Smooth muscle cell of the brain vasculature (primary cell): ENCODE measurements at places on chromosomes 12 and 14.
A peak's percentile ranks its signal among the peaks of the same experiment; 100 is the strongest.

DNA sequence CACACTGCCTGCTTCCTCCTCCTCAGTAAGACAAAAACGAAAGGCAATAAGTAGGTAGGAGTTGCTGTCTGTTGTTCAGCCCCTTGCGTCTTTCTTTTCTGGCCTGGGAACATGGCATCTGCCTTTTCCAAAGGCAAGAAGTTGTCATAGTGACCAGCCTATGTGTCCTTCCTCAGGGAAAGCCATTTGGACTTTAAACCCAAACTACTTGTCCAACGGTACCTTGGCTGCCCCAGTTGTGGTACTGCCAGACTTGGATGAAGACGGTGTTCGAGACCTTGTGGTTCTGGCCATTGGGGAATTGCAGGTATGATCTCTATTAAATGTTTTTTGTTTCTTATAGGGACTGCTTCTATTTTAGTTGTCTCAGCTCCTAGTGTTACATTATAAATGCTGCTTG, 18.5 kb downstream of the FAM234B start:
- DNase-seq = no peak

DNA sequence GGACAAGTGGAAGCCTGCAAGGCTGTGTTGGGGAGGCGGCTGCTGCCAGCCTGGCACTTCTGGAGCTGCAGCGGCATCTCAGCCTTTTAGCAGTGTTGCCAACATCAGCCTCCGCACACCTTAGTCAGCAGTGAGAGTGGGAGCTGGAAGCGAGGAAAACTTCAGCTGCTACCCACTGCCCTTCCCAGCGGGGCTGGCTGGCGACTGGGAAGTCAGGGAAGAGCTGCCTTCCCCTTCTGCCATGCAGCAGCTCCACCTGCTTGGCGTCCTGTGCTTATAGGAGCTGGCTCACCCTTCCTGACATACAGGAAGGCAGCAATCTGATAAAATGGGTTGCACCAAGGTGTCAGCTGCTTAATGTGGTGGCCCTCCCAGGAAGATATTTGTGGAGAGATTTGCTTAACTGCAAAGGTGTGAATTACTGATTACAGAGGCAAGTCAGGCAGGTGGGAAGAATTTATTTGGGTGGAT, 15.4 kb upstream of the PLEKHG3 start:
- no peak for DNase-seq

DNA sequence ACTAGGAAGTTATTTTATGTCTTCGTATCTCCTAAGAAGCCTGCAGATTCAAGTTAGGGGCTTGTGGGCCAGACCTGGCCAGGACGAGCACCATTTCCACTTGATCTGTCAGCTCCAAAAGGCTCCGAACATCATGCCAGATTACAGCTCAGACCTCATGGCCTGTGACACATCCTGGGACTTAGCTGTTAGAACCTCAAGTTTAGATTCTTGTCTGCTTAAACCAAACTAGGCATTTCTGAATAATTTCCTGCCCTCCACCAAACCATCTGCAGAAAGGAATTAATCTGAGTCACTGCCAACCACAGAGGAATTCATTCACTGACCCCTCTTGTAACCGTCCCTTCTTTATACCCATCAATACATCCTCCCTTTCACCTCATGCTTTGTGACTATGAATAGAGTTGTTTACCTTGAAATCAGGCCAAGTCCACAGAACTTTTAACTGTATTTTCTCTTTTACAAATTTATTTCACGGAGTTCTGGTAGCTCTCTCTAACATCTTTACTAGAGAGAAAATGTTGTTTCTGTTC, 120.3 kb downstream of the FBXL14 start:
- DNase-seq = peak; percentile 75

DNA sequence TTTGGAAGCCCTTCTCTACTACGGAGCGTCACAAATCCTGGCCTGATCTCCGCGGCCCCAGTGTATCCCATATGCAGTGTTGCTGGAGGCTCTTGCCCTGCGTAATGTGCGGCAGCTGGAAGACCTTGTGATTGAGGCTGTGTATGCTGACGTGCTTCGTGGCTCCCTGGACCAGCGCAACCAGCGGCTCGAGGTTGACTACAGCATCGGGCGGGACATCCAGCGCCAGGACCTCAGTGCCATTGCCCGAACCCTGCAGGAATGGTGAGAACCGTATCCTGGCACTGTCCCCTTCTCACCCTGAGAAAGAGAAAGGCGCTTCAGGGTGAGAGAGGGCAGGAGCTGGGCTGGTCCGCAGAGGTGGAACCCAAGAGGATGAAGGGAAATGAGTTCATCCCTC, 5.3 kb downstream of the COPS7A start:
- no peak for DNase-seq

DNA sequence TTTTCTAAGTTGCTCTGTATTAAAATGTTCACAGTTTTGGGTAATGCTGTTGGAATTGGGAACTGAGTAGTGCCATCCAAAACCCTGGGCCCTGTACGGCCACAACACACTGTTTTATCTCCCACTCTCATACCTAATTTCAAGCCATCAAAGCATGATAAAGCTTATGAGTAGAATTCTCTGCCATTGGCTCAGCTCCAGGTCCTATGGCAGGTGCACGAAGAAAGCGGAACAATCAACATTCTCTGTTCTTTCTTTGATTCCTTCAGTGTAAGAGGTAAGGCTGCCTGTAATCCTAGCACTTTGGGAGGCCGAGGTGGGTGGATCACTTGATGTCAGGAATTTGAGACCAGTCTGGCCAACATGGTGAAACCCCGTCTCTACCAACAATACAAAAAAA, 394.9 kb downstream of the CCDC91 start:
- DNase-seq = no peak

- DNase-seq = no peak
Measured at GRCh38 chr12:99695050-99695449, 47.5 kb downstream of the GARIN6 start.

- DNase-seq = no peak
Measured at GRCh38 chr12:113333877-113334785, 778 bp downstream of the SLC8B1 start.
